Stimulated activated CD4-positive, alpha-beta T cell treated with anti-CD3 and anti-CD28 coated beads, Interleukin-2, amount 100 ng/mL, for 24 hours (primary cell): ENCODE measurements at places on chromosomes 1 and 21.

- no peak for DNase-seq
These were observed 8.4 kb upstream of the MTF1 start for GRCh38 chr1:37867784-37868183.

- DNase-seq = peak; percentile 33
These were observed 648 bp upstream of the ADAR start for GRCh38 chr1:154608397-154609270.

DNA sequence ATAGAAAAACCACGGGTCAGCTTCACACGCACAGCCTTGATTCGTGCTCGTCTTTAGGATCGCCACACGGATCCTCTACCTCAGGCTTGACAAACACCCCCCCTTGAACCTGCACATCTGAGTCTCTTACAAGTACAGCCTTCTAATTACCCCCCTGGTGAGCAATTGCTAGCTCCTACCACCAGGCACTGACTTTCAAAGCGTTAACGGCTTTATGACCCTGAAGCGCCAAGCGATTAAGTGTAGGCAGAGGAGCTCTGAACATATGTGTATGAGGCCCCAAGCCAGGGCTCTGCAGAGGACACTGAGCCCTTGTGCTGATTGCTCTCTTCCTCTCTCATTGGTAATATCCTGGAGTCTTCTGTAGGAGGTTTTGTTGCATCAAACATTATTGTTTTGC lies 55.7 kb upstream of the EPHA8 start:
- DNase-seq = no peak

DNA sequence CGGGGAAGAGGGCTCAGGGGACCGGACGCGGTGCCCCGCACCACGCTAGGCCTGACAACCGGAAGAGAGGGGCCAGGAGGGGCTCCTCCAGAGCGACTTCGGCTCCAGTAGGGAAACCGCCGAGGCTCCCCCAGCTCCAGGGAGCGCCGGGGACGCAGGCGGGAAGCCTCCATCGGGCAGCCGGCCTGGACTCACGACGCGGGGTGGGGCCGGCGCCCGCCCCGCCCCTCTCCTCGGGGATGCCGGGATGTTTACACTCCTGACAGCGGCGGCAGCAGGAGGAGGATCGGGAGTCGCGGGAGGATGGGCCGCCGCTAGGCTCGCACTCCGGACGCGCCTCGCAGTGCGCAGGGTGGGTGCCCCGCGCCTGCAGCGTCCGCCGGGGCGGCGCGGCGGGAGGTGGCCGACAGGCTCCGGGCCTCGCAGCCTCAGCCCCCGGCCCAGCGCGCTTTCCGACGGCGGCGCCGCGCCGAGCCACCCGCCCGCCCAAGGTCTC lies at the start of gene NEK7:
TSS of gene NEK7 (plus strand) at position 254 of the 496 bp plus-strand sequence. CDS start 75,583 bp downstream, outside the sequence.
- DNase-seq = peak; percentile 72

DNA sequence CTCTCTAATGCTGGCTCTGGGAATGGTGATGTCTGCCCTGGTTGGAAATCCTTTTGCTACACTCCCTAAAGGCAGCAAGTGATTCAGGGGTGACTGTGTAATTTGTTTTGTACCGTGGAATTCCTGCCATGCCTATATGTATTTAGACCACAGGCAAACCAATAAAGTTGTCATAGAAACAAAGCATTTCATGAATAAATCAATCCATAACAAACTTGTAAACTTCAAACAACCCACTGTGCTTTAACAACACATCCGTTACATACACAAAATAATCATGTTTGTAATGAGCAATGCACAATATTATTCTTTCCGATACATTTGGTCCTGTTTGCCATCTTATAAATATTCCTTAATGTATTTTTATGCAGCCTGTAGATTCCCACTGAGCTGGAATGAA lies 330.3 kb upstream of the SNX7 start:
- no peak for DNase-seq

DNA sequence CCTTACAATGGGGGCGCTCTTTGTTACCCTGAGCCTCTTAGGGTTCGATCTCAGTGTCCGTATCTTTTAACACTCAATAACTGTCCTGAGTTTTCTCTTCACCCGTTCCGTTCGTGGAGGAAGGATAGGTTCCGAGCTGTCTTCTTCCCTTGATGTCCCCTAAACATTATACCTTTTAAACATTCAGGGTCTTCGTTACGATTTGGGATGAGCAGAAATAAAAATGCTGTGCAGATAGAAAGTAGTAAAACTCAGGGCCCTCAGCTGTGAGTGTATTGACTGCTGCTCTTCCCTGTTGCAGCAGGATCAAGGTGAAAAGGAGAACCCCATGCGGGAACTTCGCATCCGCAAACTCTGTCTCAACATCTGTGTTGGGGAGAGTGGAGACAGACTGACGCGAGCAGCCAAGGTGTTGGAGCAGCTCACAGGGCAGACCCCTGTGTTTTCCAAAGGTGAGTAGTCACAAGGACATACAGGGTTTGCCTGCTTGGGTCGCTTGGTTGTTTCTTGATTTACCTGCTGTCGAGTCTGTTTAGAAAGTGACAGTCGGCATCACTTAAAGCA lies 784 bp downstream of the RPL11 start:
- peak; percentile 29 for DNase-seq

DNA sequence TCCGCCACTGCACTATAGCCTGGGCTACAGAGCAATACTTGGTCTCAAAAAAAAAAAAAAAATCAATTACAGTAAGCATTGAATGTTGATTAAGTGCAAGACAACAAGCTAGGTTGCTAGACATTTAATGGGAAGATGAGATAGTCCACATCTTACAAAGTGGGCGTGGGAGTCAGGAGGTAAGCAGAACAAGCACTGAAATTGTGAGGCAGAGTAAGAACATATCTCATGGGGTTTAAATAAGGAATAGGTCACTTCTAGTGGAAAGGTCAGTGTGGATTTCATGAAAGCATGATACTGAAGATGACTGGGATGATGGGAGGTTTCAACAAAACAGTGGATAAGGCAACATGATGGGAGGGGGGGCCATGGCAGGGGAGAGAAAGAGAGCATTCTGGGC lies 1.9 kb upstream of the OLFML2B start:
- no peak for DNase-seq

DNA sequence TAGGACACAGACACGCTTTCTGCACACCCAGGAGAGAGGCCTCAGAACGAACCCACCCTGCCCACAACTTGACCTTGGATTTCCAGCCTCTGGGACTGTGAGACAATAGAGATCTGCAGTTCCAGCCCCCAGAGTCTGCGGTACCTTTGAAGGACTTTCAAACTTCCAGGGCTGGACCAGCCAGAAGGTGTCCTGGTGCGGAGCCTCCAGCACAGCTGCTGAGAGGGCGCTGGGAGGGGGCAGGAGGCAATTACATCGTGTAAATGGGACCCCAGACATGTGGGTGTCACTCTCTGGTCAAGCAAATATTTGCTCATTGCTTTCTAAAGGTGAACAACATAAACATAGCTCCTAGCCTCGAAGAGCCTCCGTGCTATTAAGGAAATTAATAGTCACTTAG lies 58.7 kb upstream of the ACTRT2 start:
- no peak for DNase-seq
